RWPE1 (cell line): ENCODE measurements at places on chromosomes 3 and 15.

DNA sequence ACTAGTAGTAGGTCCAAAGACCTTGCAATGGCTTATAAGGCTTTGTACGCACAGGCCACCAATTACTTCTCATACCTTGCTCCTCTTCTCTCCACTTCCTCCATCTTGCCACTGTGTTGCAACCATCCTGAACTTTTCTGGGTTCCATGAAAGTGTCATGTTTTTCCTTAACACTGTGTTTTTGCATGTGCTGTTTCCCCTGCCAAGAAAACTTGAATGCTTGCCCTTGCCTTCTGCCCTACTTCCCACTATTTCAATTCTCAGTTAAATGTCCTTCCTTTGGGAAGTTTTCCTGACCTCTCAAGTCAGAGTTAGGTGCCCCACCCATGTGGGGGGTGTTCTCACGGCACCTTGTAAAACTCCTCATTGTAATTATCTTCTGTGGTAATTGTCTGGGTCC is 182.8 kb downstream of the THRB start:
- no peak for DNase-seq

DNA sequence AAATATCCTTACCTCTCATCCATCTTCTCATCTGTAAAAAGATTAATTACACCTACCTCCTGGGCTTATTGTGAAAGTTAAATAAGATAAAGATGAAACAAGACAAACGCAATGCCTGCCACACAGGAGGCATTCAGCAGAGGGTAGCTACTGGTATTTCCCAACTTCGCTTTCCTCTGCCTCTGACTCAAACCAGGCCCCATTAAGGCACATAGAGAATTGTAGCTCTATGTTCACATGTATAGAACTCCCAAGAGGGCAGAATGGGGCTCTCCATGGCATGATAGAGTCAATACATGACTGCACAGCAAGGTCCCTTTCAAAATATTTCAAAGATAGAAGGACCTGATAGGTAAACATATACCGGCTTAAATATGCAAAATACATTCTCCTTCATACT is 1.4 kb downstream of the LYSMD2 start:
- no peak for DNase-seq

DNA sequence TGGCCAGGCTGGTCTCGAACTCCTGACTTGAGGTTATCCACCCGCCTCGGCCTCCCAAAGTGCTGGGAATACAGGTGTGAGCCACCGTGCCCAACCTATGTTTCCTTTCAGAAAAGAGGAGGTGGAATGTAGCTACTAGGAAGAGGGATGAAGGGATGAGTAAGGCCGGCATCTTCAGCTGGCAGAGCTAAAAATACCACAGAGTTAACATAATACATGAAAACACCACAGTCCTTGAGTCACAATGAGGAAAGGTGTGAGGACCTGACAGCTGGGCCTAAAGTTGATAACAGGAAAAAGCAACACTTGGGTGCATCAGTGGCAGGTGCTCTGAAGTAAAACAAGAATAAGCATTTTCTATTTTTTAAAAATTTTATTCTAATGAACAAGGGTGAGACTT is 392.2 kb downstream of the DIPK2A start:
- DNase-seq, result no peak

DNA sequence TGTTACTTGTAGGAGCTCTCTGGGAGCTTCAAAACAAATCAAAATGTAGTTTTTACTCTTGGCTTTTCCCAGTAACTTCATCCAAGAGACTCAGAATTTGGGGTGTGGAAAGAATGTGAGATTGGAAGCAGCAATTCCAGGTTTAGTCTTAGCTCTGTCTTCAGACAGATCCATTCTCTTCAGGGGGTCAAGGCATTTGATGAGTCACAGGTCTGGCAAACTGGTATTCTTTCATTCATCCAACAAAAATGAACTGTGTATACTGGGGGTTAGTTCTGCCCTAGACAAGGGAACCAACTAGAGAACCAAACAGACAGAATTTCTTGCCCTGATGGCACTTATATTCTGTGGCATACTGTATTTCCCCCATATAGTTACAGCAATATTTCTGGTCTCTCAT is 36.3 kb upstream of the CADPS start:
- DNase-seq, result no peak

GRCh38 chr3:643376-643775 is 446.8 kb downstream of the CHL1 start:
- DNase-seq, result no peak

- no peak for DNase-seq
Observed at GRCh38 chr3:114712728-114713492, 419.1 kb downstream of the TIGIT start.

DNA sequence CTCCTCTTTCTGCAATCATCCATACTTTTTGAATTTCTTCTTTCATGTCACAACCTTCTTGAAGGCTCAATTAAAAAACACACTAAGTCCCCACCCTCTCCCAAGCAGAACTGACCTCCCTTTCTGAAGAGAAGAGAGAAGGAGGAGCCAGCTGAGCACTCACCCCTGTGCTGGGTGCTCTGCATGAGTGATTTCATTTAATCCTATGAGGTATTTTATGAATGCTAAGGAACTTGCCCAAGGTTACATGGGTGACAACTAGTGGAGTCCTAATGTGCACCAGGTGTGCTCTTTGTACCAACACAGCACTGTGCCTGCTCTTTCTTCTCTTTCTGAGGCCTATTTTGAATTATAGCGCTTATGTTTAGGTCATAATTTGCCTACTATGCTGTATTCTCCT is 135.6 kb downstream of the DUT start:
- DNase-seq, result no peak

DNA sequence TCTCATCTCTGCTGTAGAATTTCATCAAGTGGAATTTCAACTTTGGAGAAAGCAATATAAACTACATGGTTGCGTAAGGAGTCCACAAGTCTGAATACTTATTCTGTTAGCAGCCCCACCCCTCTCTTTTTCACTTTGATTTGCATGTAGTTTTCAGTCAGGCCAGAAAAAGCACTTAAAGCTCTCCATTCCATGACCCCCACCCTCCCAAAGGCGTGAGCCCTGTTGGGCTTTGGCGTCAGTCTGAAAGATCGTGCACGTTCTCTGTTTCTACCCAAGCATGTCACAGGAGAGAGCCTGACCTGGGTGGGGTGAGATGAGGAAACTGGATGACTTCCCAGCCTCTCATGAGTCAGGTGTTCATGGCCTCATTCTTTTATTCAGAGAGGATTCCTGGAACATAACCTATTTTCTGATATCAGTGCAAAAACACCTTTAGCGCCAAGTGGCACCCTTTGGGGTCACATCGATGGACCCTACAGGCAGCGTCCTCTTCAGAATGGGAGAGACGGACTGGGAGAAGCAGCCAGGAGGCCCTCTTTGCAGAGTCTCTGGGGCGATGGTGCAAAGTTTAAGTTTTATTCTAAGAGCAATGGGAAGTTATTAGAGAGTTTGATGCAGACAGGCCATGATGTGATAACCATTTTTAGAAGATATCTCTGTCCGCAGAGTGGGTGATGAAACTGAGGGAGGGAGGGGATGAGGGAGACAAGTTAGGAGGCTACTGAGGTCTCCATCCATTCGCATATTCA is 55.8 kb downstream of the LSM3 start:
- peak; percentile 80 for DNase-seq

- no peak for DNase-seq
Observed at GRCh38 chr15:61835029-61835428, 225.2 kb downstream of the VPS13C start.

DNA sequence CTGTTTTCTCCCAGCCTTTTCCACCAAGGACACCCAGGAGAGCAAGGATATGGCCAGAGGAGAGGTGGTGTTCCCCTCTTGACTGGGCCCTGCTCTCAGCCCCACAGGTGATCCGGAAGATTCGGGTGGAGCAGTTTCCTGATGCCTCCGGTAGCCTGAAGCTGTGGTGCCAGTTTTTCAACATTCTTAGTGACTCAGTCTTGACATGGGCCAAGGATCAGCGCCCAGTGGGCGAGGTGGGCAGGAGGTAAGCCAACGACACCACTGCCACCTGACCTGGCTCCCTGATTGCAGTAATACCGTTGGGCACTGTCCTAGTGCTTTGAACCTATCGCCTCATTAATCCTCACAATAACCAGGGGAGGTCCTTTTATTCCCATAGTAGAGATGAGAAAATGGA is 25.3 kb upstream of the SLC28A1 start:
- peak; percentile 89 for DNase-seq

DNA sequence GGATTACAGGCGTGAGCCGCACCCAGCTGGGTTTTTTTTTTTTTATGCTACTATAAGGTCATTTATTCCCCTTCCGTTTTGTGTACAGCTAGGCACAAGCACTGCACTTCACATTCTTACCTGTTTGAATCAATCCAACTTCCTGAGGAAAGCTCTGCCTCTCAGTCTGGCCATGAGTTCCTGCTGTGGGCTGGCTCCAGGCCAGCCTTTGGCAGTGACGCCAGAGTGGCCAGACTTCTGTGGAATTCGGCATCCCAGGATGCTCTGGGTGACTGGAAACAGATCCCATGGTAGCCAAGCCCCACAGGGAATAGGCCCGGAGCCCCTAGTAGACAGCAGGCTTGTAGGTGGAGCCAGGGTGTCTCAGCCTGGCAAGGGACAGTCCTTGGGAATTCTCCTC is 21.5 kb upstream of the TIMP4 start:
- DNase-seq, result no peak

DNA sequence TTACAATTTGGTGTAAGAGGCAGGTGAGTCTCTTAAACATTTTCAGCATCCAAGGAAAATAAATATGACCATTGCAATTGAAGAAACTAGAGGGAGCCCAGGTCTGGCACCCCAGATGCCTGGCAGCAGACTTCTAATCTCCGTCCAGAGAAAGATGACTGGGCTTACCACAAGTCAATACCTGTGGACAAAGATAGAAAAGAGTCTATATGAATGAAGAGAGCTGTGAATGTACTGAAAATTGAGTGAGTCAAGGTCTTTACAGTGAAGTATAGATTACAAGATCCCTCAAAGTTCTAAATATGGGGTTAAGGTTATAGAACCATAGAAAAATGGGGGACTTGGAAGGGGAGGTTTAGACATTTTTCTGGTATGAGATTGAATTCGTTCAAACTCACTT is 827.4 kb upstream of the NR2F2 start:
- no peak for DNase-seq
